ENCODE measurements at places on chromosomes 1 and 21. TPM values are rescaled to one million over a fixed set of nuclear protein-coding genes. Genes with fewer than 3 reads are reported as not detected.

Gene KCNJ6
- polyA plus RNA-seq = 0.20 TPM

Gene MAP3K7CL
- polyA plus RNA-seq = 8.0 TPM

Gene PODN
- 10.7 TPM for polyA plus RNA-seq

Gene CRNN
- polyA plus RNA-seq = not detected

Gene IL24
- 0.39 TPM for polyA plus RNA-seq

Gene GJA8
- polyA plus RNA-seq = not detected

Gene OR2T2
- not detected for polyA plus RNA-seq

Gene KRTAP6-2
- polyA plus RNA-seq = not detected

Gene TNFRSF9
- 0.22 TPM for polyA plus RNA-seq

Gene ECM1
- polyA plus RNA-seq = 3.2 TPM

Gene OR2T11
- polyA plus RNA-seq = 0.04 TPM

Gene LPAR3
- 1.7 TPM for polyA plus RNA-seq

Gene SPATA6
- 29.7 TPM for polyA plus RNA-seq

Gene FHAD1
- 4.4 TPM for polyA plus RNA-seq

Gene FALEC
- 0.50 TPM for polyA plus RNA-seq

Gene PLEKHN1
- 0.51 TPM for polyA plus RNA-seq

Gene CENPL
- polyA plus RNA-seq = 11.2 TPM

Gene CADM3
- 1.6 TPM for polyA plus RNA-seq

Gene LHX8
- polyA plus RNA-seq = not detected

Gene IGFN1
- polyA plus RNA-seq = 0.72 TPM

Gene RHBDL2
- polyA plus RNA-seq = 2.2 TPM

Gene CFHR2
- not detected for polyA plus RNA-seq

Gene BTF3L4
- polyA plus RNA-seq = 71.4 TPM

Gene C1orf52
- 53.3 TPM for polyA plus RNA-seq
